RKO (cell line): ENCODE measurements at places on chromosomes 1 and 21.

DNA sequence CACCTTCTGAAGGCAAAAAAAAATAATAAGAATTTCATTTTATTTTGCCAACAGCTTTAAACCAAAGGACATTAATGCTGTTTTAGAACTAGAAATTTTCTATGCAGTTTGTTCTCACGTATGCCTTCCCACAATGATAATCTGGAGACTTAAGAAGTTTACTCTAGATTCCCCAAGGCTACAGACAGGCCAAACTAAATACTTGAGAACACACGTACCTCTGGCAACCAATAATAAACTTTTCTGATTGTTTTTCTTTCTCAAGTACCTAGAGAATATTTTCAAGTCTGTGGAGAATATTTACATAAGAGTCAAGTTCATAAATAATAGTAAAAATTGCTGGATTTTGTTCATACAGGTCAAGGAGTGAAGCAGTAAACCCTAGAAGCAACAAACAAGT lies 15.9 kb downstream of the CLDN8 start:
- no peak for DNase-seq

DNA sequence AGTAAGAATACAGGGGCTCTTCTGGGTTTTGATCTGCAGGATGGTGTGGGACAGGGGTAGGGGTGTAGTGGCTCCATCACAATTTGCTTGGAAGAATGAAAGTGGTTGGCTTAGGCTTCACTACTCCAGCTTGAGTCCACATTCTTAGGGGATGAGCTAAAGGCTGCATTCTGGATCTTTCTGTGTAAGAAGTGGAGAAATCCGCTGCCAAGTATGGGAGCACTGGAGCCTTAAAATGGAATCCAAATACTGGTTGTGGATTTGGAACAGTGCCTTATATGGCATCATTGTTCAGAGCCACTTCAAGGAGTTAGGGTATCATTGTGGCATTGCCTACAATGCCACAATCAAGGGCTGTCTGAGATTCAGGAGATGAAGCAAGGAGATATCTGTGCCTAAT lies 187.1 kb downstream of the LMO4 start:
- DNase-seq: no peak

GRCh38 chr1:158274797-158275196 lies 14.9 kb upstream of the CD1C start:
- no peak for DNase-seq

GRCh38 chr21:16125274-16125673 lies 395.5 kb downstream of the USP25 start:
- DNase-seq: no peak

- no peak for DNase-seq
These were observed 7.6 kb downstream of the PADI4 start for GRCh38 chr1:17315542-17316130.

GRCh38 chr1:246404078-246404477 lies 103.0 kb downstream of the SMYD3 start:
- no peak for DNase-seq

- DNase-seq: no peak
These were observed 125.9 kb upstream of the VAMP3 start for GRCh38 chr1:7644961-7645750.

GRCh38 chr1:169821500-169821899 lies 26.8 kb upstream of the METTL18 start:
- DNase-seq: no peak

DNA sequence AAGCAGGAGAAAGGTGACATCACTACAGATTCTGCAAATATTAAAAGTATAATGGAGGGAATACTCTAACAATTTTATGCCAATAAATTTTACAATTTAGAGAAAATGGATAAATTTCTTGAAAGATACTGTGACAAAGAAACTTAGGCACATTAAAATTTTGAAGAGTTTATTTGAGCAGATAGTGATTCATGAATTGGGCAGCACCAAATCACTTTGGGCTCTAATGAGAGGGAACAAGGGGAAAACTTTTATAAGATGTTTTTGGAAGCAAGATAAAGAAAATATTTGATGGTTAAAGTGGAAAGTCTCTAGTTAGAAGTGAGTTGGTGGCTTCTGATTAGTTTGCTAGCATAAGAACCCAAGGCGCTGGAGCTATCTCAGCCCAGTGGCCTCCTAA lies 55.2 kb upstream of the FMN2 start:
- DNase-seq: no peak
